ENCODE measurements at places on chromosomes 6 and 20.

- DNase-seq = no peak
Measured at GRCh38 chr20:5784735-5785134, 34.5 kb downstream of the SHLD1 start.

- no peak for DNase-seq
Measured at GRCh38 chr20:21386111-21386510, 11.2 kb downstream of the NKX2-4 start.

DNA sequence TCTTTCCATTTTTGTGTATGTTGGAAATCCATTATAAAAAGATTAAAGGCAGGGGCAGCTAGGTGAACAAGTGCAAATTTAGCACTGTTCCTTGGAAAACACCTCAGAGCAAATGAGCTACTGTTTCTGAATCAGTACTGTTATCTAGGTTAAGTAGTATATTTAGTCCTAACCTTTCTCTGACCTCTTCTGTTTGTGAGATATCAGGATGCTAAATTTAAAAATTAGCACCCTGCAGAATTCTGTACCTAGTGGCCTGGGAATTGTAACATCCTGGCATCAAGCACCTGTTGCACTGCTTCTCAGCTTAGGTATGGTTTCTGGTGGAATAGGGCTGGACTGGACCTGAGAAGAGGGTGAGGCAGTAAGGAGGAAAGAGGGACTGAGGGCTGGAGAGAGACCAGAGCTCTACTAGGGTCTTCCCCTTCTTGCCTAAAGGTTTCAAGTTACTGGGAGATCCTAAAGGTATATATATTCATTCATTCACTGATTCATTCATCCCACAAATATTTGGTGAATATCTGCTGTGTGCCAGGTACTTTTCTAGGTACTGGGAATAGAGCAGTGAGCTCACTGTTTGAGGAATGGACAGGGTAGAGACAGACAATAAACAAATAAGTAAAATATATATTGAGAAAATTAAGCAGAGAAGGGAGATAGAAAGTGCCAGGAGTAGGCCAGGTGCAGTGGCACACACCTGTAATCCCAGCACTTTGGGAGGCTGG lies 5.2 kb downstream of the ZNF76 start:
- no peak for DNase-seq

- no peak for DNase-seq
Measured at GRCh38 chr6:166604911-166605310, 18.4 kb upstream of the RAMACL start.

DNA sequence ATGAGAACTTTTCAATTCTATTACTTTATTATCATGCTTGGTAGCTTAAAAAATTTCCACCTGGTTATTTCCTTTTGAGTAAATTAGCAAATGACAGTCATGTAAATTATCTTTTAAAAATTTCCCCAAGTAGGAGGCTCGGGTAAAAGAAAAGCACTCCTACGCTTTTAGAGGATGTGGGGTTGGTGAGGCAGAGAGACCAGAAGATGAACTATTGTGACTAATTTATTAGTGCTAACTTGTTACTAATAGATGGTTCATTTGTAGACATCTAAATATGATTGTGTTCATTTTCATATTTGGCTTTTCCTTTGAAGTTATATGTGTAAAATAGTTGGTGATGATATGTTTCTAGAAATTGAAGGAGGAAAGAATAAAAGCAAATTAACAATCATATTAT lies 27.0 kb downstream of the ZNF292 start:
- no peak for DNase-seq

DNA sequence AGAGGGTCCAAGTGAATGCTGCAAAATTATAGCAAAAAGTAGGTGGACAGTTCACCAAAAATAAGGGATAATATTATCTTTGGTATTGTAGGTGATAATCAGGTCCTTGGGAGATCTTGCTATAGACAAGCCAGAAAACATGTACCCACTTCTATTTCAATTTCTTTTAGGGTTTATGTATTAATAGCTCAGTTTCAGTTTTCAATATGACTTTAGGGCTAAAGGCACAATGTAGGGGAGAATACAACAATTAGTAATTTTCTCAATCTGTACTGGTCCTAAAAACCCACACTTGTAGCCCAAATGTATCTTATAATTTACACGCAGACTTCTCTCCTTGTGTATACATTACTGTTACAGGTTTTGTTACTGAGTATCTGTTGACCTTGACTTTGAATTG lies 307.0 kb upstream of the ID4 start:
- no peak for DNase-seq
